ENCODE measurements at places on chromosomes 5 and 9. TPM values are rescaled to one million over a fixed set of nuclear protein-coding genes. Genes with fewer than 3 reads are reported as not detected.

- DNase-seq: no peak
Measured at GRCh38 chr5:26259081-26259480, 779.3 kb downstream of the CDH9 start.

FBXL7 gene
- 3.8 TPM for total RNA-seq

- no peak for DNase-seq
Measured at GRCh38 chr5:5145651-5146529, 5.8 kb downstream of the ADAMTS16 start.

DNA sequence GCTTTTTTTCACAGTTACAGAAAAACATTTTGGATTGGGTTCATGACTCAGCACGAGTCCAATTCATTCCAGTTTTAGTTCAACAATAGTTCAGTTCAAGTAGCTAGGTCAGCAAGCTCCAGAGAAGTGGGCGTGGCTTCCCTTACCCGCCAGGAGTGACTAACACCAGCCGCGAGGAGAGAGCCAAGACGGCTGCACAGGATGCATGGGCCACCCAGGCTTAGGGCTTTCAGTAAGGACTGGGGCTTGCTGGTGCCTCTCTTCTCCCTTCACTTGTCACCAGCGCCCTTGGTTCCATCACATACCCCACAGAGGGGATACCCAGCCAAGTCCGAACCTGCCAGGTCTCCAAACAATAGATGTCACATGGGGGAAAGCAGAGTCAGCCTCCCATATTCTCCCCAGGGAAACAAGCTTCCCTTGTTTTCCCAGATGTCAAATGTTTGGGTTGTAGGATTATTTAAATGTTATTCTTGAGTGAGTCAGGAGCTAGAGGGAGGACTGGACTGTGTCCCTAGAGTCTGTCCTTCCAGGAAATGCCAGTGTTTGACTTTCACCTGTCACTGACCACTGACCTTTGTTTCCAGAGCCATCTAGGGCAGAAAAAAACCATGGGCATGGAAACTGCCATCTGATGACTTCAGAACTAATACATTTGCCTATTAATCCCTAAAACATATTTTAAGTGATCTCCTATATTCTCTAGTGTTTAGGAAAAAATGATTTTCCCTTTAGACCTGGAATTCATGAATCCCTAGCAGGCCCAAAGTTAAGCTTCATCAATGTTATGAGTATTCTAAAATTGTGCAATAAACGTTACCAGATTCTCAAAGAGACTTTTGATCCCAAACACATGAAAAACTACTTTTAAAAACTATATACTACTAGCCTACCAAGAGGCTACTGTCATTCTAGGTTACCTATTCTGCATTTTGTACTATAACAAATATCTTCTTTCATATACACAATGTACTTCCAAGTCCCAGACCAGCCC, 51.9 kb downstream of the NIPAL4 start:
- no peak for DNase-seq

GRCh38 chr9:32968101-32969011, 33.1 kb downstream of the APTX start:
- DNase-seq: no peak

NEURL1B gene
- 7.6 TPM for total RNA-seq

GRCh38 chr5:160240350-160240749, 11.0 kb downstream of the FABP6 start:
- no peak for DNase-seq
